Activated naive CD4-positive, alpha-beta T cell (primary cell): ENCODE measurements at places on chromosomes 12 and 14.

GRCh38 chr14:76083796-76084765, 67.6 kb upstream of the GPATCH2L start:
- no peak for DNase-seq

GRCh38 chr12:130938186-130938585, 15.5 kb upstream of the ADGRD1 start:
- no peak for DNase-seq

GRCh38 chr12:40892528-40892927, 200.3 kb downstream of the CNTN1 start:
- DNase-seq, result no peak

GRCh38 chr14:102231476-102232347, 73.3 kb downstream of the MOK start:
- DNase-seq, result no peak

DNA sequence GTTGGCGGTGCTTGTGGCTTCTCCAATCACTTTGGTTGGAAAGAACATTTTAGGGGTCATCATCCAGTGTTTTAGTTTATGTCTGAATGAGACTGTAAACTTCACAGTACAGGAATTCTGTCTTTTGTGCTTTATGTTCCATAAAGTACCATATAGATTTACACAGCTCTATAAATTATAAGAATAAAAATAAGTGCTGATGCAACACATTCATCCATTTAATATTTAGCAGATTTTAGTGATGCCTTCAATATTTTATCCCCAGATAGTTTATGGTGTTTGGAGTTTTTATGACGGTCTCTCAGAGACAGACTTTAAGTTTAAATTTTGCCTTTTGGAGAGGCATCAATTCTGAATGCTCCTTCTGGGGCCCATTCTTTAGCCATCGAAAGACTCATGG, 385.2 kb downstream of the ATP23 start:
- DNase-seq, result no peak

GRCh38 chr14:49306152-49306751, 279.9 kb downstream of the RPS29 start:
- no peak for DNase-seq

DNA sequence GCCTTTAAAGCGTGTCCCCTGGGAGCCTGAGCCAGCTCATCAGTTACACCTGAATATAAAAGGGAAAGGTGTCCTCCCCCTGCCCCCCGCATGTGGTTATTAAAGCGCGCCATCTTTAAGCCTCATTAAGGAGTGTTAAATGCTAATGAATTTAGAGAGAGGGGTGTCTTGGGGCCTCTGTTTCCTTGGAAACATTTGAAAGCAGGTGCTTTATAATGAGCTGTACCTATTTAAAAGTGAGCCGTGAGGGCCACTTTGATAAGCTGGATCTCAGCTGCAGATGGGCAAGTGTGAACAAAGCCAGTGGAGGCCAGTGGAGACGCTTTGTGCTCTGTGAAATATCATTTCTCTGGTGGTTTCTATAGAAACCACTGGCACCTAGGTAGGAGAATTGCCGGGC, 84.0 kb downstream of the BEGAIN start:
- no peak for DNase-seq

GRCh38 chr12:54126696-54127537, 61.9 kb downstream of the SMUG1 start:
- no peak for DNase-seq

DNA sequence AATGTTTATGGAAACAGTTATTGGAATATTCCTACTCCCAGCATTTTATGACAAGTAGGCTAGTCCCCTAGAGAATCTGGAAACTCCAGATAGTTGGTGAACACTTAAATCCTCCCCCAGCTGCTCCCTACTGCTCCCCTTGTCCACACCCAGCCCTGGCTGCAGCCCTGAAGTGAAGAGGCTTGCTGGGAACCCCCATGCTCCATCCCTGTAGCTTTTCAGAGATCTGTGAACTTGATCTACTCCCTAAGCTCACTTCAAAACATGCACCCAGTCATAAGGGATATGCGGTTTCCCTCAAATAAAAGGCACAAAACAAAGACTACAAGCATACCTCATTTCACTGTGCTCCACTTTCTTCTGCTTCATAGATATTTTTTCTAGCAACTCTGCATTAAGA, 33.2 kb downstream of the EGLN3 start:
- no peak for DNase-seq

DNA sequence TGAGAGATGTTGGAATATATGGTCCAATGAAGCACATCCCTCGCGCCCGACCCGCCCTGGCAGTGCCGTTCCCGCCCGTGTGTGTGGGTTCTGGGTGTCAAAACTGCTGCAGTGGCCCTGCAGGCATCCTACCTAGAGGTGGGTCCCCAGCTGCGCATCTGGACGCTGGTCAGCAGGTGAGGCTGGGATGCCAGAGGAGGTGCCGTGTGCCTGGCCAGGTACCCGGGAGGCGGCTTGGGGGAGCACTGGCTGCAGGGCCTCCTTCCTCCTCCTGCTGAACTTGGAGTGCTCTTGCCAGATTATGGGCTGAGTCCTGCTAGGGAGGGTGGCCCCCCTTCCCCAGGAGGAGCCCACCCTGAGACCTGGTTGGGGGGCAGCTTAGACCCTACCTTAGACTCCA, 5.2 kb downstream of the MTA1 start:
- no peak for DNase-seq

- no peak for DNase-seq
These were observed 133.8 kb downstream of the TTC6 start for GRCh38 chr14:37729218-37729617.

DNA sequence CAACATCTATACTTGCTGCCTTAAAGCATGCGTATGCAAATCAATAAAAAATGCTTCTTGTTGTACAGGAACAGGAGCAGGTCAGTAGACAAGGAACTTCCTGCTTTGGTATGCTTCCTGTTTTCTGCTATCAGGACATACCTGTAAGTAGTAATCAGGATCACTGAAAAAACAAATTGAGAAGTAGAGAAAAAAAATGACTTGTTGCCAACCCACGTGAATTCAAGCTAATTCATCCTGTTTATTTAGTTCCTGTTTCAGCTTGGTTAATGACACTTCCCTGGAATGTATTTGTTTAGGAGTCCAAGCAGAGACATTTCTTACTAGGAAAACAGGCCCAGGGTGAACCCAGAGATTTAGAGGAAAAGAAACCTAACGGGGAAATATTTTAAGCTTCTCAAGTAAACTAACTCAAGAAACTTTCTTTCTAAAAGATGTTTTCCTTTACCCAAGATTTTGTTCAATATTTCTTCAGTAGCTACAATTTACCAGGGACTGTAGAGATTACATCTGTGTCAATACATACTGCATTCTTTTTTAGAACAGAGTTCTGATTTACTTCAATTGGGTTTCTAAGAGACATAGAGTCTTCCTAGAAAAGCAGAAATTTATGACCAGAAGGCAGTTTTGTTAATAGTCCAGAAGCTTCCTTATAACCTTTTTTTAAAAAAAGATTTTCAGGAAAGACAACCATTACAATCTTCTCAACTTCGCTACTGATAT, 124.2 kb downstream of the PAWR start:
- DNase-seq, result no peak

GRCh38 chr12:124188561-124189405, 106.1 kb upstream of the RFLNA start:
- DNase-seq, result no peak
